Esophagus muscularis mucosa (tissue), 4 donors: ENCODE measurements at places on chromosomes 1 and 21. TPM values are rescaled to one million over a fixed set of nuclear protein-coding genes. Genes with fewer than 3 reads are reported as not detected.

Gene TNFRSF1B
- total RNA-seq: 15.4 TPM

Gene TRIM17
- not detected for total RNA-seq

DNA sequence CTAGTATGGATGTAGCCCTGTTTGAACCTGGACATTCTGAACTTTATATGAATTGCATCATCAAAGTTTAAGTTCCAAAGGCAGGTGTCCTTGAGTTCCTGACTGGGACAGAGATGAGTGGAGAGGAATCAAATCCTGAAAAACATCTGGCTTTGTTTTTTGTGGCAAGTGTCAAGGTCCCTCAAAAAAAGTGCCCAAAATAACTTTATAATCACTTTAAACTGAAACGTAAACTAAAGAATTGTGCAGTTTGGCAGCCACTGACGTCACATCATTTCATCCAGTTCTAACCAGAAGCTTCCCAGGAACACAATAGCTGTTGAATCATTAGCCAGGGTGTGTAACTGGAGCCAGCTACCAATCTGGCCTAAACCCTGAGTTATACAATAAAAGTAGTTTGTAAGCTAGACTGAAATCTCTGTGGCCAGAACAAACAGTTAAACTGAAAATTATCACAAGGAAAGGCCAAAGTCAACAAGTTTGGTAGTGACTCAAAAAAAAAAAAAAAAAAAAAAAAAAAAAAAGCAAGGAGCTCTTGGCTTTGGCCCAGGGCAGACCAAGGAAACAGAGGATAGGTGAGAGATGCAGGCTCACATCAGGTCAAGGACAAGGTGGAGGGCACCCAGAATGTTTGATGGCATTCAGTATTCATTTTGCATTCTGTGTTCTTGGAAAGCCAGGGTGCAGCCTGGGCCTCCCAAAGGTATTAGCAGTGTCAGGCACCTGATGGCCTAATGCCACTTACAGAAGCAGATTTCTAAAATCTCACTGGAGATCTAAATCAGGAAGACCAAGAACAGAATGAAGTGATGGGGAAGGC, 74.3 kb downstream of the TNFSF18 start:
- DNase-seq: no peak

DNA sequence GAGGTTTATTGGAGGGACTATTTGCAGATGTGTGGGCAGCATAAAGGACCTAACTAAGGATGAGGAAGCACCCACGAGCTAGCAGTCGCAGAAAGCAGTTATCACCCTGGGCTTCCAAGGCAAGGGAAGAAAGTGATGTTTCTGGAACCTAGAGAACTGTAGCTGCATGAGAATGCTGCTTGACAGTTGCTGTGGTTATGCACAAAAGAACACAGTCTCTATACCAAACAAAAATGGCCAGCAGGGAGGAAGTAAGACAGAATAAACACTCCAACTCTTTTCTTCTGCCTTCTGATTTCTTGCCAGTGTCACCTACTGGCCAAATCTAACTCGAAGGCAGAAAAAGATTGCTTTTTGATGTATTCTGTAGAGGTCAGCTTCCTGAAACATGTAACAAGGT, 190.2 kb downstream of the RASAL2 start:
- no peak for DNase-seq

DNA sequence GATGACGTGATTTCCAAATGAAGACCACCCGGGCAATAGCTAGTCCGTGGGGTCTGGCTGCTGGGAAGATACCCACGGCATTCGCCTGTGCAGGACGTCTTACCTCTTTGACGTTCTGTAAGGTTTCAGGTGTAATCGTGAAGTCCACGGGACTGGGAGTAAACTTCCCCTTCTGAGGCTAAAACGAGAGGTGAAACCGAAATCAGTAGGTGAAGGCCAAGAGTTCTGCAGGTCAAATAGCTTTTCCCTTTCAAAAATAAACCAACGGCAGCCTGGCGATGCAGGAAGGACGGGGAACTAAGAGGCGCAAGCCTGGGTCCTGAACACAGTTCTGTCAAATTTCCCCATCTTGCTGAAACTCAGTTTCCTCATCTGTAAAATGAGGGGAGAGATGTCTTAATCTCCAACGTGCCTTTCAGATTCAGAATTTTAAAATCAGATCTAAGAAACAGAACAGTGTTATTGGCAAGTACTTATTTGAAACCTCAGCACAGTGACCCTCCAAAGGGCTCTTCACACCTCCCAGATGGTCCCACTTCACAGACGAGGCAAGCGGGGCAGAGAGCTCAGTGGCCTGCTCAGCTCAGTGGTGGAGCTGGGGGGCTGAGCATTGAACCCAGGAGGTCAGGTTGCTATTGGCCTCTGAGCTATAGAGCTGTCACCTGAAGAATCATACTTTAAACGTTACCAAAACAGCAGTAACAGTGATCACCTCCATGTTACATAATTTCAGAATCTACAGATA, 34.7 kb downstream of the VPS26C start:
- peak; percentile 64 for DNase-seq

Gene LRRC38
- not detected for total RNA-seq

Gene PTAFR
- total RNA-seq: 7.4 TPM

Gene TTC22
- total RNA-seq: under 0.01 TPM

DNA sequence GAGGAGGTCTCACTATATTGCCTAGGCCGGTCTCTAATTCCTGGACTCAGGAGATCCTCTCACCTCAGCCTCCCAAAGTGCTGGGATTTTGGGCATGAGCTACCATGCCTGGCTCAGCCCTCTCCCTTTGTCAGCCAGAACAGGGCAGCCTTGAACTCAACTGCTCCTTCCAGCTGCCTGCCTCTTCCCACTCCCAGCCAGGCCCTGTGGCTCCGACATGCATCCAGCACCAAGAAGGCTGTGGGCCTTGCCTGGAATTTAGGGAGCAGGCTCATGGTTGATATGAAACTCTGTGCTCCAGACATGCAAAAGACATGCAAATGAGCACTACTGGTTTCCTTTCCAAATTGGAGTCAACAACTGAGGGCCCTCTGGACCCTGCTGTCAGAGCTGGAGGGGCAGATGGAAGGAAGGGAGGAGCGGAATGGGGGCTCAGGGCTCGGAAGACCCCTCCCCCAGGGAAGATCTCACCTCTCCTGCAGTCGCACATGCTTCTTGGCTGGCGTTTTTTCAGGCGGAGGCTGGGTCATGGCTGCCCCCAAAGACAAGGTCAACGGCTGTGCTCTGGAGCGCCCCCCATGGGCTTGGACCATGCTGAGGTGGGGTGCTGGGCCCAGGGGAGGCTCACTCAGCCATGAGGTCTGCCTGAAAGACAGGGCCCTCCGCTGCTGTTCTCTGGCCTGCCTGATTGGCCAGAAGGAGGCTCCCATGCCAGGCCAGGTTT, 1.4 kb downstream of the PTPN7 start:
- no peak for DNase-seq

- DNase-seq: no peak
These were observed 64.8 kb downstream of the RPE65 start for GRCh38 chr1:68384872-68385411.

DNA sequence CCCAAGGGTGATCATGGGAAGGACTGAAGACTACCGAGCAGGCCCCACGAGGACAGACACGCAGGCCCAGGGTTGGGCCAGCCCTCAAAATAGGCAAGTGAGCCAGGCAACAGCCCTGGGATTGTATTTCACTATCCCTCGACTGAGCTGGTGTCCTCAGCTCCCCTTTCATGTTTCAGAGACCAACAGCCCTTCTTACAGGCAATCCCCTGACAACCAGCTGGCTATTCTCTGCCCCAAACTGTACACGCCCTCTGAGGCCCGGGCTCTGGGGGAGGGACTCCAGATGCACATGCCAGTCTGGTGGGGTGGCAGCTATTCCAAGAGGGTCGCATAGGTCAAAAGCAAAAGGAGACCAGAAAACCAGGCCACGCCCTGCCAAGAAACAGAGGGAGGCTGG, 243.0 kb downstream of the TOMM20 start:
- no peak for DNase-seq

Gene TAS1R3
- 0.17 TPM for total RNA-seq

DNA sequence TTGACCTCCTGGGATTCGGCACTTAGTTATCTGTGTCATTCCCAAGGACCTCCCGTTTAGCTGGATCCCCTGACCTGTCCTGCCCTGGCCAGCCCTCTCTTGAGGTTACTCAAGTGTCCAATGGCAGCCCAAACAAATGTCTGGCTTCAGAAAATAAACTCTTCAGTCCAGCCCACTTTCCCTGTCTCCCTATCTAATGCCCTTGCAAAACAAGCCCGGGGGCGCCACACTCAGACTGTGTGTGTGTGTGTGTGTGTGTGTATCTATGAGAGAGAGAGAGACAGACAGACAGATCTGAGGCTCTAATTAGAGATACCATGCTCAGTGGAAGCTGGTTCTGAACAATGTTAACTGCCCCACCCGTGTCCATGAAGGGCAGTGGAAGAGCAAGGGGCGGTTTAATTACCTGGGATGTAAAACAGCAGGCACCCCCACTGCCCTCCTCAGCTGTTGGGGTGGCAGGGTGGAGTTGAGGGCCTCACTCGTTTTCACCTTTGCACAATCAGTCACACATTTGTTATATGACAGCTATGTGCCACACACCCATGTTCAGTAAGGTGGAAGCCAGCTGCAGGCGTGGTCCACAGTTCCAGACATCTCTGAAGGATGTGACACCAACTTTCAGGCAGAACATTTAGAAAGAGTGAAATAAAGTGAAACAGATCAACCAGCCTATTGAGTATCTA, 57.4 kb downstream of the B3GALT5 start:
- DNase-seq: no peak

- no peak for DNase-seq
These were observed 9.9 kb downstream of the SNRPE start for GRCh38 chr1:203871114-203871880.

DNA sequence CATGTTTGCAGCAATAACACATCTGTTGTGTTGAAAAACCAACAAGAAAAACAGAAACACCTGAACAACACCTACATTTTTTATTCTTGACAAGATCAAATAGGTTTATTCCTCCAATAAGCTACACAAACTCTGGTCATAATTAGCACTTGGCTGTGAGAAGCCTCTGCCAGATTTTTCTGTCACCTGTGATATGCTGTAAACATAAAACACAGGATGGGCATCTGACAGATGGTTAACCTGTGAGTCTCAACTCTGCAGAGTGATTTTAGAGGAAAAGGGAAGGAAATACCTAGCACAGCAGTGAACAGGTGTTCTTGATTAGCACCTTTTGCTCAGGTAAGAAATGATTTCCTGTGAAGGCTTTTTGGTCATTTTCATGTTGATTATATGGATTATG, 175.4 kb upstream of the COA6 start:
- DNase-seq: no peak

Gene OR2G6
- total RNA-seq: not detected

DNA sequence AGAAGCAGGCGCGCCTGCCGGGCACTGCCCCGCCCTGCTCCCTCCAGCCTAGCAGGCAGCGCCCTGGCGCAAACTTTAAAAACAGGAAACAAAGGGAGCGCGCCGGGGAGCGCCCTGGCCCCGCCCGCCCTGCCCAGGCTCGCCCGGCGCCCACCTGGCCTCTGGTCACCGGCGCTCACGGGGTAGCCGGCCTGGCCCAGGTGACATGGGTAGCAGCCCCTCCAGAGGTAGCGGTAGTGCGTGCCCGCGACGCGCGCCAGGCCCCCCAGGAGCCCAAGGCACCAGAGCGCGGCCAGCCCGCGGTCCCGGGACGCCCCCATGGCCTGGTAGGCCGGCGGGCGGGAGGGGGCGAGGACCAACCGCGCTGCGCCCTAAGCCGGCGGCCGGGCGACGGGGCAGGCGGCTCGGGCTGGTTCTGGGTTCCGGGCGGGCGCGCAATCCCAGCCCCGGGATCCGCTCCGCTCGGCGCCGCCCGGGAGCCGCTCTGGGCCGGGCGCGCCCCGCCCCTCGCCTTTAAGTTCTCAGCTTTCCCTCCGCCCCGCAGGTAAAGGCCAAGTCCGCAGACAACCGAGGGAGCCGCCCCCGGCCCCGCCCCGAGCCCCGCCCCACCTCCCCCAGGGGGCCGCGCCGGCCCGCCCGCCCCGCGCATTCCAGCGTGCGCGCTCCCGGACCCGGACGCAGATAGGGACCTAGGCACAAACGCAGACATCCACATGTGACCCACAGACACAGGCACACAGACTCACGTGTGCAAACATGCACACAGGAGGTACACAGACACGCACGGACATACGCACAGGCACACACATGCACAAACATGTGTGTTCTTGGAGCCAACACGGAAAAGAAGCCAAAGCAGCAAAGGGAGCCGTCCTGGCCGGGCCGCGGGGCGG, 76.7 kb downstream of the ARHGEF16 start:
- DNase-seq: peak; percentile 93

Gene MAP1LC3C
- total RNA-seq: 5.4 TPM
